ENCODE measurements at places on chromosomes 13 and 19.

DNA sequence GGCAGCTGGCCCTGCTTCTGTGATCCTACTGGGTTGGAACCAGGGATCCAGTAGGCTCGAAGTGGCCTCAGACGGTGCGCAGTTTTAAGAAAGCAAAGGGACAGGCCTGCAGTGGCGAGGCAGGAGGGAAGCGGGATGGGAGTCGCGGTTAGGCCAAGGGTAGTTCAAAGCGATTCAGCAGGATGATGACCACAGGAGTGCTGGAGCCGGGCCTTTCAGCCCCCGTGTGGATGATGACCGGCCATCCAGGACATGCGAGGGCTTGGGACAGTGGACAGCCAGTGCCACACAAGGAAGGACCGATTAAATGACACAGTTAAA, 854 bp downstream of the RNASEH2B start:
- no peak for DNase-seq

GRCh38 chr19:45477713-45478453, 10.1 kb downstream of the FOSB start:
- peak; percentile 70 for DNase-seq

DNA sequence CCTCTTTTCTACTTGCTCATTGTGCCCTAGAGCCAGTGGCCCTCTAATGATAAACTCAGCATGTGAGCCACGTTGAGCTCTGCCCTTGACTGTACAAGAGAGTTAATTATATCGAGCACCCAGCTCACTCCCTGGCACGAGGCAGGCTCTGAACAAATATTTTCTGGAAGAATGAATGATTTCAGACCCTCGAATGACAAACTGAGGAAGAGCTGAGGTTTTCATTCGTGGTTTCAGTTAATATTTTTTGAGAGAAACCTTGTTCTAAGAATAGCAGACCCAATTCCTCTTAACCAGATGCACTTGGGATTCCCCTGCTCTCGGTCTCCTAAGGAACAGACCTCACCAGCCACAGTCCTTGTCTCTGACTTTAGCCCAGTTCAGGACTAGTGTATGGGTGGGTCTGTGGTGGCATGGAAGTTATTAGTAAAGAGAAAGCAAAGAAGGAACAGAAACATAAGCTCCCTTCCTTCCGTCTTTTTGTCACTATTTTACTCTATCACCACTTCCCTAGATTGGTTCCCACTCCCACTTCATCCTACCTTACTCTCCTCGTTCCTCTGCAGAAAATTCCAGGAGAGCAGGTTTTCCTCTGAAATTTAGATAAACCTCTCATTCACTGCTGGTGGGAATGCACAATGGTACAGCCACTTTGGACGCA, 22.1 kb upstream of the WDFY2 start:
- no peak for DNase-seq

GRCh38 chr19:5142725-5143097, 173.8 kb downstream of the KDM4B start:
- no peak for DNase-seq

DNA sequence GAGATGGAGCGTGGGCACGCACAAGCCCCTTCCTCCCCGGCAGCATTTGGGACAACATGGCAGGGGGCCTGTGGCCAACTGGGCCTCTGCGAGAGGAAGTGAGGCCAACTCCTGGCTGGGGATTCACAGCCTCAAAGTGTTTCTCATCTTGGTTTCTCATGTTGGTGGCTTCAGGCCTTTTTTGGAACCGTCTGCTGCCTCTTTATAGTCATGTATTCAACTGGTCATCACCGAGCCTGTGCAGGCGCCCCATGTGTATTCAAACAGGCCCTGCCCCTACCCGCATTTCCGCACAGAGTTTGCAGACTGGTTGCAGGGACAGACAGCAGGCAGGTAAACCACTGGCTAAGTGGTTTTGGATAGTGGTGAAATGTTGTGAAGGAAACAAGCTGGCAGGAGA, 17.3 kb upstream of the RELB start:
- no peak for DNase-seq

DNA sequence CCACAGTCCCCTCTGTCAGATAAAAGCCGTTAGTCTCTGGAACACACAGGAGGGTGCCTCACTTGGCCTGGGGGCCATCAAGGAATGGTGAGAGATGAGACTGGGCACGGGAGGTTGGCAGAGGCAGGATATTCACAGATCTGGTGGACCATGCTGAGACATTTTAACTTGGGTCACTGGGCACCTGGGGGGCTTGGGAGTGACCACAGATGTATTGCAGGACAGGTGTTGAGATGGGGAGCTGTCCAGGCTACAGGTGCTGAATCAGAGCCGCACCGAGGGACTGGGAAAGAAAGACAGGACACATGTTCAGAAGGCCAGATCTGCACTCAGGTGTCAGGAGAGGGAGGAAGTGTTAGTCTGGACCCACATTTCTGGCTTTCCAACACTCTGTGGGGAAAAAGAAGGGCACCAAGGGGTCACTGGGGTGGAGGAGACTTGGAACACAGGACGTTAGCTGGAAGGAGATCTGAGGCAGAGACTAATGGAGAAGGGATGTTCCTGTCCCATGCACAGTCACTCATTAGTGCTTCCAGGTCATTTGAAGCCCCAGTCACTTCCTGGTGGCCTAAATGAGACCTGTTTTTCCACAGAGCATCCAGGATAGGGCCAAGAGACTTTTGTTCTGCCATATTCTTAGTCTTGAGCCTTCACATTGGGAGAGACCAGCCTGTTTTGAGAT, 56.1 kb downstream of the CHST8 start:
- no peak for DNase-seq

GRCh38 chr13:78652651-78653050, 6.3 kb downstream of the OBI1 start:
- DNase-seq, result no peak

- no peak for DNase-seq
Observed at GRCh38 chr19:55493645-55494171, 5.5 kb downstream of the SSC5D start.

- DNase-seq, result no peak
Observed at GRCh38 chr19:36527873-36528193, 238 bp downstream of the ZNF260 start.

GRCh38 chr19:5697890-5698634, 8.0 kb downstream of the RPL36 start:
- no peak for DNase-seq

DNA sequence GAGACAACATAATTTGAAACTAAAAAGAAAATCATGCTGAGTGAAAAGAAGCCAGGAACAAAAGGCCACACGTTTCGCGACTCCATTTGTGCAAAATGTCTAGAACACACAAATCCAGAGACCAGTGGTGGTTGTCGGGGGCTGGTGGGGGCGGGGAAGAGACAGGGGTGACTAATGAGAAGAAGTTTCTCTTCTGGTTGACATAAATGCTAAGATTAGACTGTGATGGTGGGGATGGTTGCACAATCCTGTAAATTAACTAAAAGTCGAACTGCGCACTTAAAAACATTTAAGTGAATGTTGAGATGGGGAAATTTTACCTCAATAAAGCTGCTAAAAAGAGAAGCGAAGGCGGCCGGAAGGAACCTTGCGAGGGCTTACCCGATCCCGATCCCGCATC, 7.1 kb downstream of the AKAP8 start:
- no peak for DNase-seq

GRCh38 chr13:113973218-113974164, at the start of gene C13orf46:
Gene C13orf46, minus strand, starts transcription at chr13:113974076. Its CDS starts 79 bp downstream, at chr13:113973997.
- no peak for DNase-seq

DNA sequence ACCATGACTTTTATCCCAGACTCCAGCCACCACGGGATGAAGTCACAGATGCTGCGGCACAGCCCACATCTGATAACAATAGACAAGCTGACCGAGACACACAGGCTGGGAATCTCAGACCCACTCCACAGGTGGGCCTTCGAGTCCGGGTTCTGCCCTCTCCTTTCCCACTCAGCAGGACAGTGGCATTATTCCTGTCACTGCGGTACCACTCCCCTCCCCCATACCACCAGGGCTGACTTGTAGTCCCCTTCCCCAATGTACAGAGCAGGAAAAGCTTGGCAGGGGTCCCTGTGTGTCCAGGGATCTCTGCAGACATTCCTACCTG, 179 bp upstream of the AMER2 start:
- no peak for DNase-seq

DNA sequence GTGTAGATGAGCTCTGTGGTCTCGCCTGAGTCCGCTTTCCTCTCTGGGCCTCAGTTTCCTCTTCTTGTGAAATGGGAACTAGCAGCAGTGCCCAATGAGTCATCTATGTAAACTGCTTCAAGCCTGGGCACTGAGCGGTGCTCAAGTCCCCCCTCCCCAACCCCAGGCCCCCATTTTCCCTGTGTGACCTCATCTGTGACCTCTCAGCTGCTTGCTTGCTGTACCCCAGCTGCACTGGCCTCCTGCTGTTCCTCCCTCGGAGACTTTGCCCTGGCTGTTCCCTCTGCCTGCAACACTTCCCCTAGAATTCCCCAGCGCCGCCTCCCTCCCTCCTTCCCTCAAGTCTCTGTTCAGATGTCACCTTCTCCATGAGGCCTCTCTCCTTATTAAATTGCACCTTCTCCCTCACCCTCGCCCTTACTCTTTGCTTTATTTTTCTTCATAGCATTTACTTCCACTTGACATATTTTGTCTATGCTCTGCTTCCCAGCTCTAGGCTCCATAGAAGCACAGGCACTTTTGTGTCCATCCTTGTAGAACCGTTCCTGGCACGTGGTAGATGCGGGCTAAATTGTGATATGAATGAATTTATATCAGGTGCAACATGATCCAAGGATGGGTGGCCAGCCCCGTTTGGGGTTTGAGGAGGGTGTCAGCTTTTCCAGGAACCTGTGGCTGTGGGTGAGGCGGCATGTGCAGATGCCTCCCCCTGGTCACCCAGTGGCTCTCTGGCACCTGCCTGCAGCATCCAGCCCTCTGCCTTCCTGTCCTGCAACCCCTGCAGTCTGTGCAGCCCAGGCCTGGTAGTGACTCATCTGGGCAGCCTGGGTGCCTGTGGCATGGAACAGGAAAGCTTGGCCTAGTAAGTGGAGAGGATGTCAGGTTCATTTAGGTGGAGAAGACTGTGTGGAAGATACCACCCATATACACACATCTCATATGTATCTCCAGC, 26.3 kb downstream of the SIPA1L3 start:
- DNase-seq, result peak; percentile 25

DNA sequence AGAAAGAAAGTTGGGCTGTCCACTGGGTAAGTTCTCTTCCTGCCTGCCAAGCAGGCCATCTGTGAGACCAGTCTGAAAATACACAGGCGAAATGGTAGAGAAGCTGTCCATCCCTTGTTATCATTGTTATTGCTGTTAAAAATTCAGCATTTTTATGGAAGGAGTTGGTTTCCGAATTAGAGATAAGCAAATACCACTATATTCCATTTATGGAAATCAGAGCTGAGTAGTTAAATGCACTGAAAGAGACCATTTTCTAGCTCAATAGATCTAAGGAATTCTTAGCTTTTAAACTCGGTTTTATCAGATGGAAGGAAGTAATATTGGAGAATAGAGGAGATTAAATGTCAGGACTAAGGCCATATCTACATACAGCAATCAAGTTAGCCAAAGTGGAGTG, 40.7 kb downstream of the MZT1 start:
- DNase-seq, result no peak

- no peak for DNase-seq
Observed at GRCh38 chr13:50527612-50528509, 315.6 kb downstream of the DLEU7 start.

DNA sequence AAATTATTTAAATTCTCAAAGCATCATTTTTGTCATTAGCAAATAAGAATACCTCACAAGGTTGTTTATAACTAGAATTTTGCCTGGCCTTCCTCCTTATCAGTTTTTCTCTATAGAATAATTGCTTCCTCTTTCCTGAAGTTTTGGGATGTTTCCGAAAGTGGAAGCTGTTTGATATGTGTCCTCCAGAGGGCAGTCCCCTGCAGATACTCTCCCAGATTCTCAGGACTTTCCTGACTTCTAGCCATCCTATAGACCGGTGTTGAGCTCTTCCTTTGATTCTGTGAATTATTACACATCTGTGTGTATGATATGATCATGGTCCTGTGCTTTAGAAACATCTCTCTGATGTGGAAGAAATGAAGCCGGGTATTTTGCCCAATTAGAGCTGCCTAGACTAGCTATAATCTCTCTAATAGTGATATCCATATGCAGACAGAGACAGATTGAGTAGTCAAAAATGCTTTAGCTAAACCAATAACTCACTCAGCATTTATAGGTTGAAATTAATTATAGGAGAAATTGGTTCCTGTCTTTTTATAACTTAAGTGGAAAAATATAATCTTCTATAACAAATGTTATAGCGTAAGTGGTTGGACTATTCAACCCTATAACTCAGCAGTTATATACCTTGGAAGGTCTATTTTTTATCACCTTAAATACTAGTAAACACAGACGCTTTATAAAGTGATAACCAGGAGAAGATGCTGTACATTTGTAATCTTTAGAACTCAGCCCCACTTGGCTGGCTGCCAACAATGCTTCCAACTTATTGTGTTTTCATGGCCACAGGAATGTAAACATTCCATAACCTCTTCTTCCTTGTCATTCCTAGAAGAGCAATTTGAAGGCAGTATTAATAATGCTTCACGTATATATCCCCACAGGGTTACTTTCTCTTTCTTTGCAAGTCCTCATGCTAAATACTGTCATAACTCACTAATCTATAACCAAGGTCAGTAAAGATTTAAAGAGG, 201.0 kb upstream of the RXFP2 start:
- DNase-seq, result peak; percentile 6
